ENCODE measurements at places on chromosomes 16 and 17. TPM values are rescaled to one million over a fixed set of nuclear protein-coding genes. Genes with fewer than 3 reads are reported as not detected.

The CCL7 gene
- 0.28 TPM for total RNA-seq

The SOST gene
- total RNA-seq, result not detected

The HOXB3 gene
- 6.3 TPM for total RNA-seq

The KRT20 gene
- total RNA-seq, result not detected

The ZNF469 gene
- total RNA-seq, result 1.4 TPM

The SLC5A10 gene
- total RNA-seq, result not detected

The SPATA32 gene
- under 0.01 TPM for total RNA-seq

The CCL22 gene
- not detected for total RNA-seq

The TBC1D3H gene
- total RNA-seq, result not detected

The NOS2 gene
- under 0.01 TPM for total RNA-seq

The TPSD1 gene
- total RNA-seq, result not detected

The CDH1 gene
- total RNA-seq, result not detected

- no peak overlapping the region for H3K4me3 ChIP-seq
- H3K36me3 ChIP-seq, result no peaks in the 10 kb centered on the region
- no peaks in the 10 kb centered on the region for H3K4me1 ChIP-seq
- H3K27ac ChIP-seq, result no peak overlapping the region
- DNase-seq, result no peak
- H3K27me3 ChIP-seq, result no peaks in the 10 kb centered on the region
Observed at GRCh38 chr16:62549875-62550274, 513.6 kb upstream of the CDH8 start.

DNA sequence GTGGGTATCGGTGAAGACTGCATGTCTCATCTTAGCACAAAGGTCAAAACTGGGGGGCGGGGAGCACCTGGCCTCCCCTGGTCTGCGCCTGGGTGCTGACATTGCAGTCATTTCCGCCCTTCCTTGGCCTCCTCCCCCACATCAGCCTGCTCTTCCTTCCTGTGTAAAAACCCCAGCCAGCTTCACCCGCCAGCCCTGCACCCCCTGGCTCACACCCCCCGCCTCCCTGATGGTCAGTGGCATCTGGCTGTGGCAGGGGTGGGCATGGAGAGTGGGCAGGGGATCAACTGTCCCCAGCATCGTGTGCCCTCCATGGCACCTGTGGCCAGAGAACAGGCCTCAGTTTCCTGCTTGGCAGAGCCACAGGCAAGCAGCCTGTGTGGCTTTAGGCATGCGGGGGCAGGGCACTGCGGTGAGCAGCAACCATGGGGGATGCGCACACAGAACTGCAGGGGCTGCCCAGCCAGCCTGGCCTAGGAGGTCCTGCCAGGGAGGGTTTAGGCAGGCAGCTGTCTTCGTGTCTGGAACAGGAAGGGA is 26.5 kb upstream of the LASP1NB start:
- H3K36me3 ChIP-seq, result peaks cover 68% of the 10 kb centered on the region
- no peaks in the 10 kb centered on the region for H3K27me3 ChIP-seq
- peaks cover 29% of the 10 kb centered on the region for H3K4me1 ChIP-seq
- no peak for DNase-seq
- no peak overlapping the region for H3K27ac ChIP-seq

- H3K27ac ChIP-seq, result no peak overlapping the region
- H3K4me1 ChIP-seq, result no peaks in the 10 kb centered on the region
- DNase-seq, result no peak
- no peak overlapping the region for H3K4me3 ChIP-seq
Observed at GRCh38 chr16:56401482-56401881, 23.9 kb downstream of the AMFR start.

- H3K4me3 ChIP-seq, result no peak overlapping the region
- peaks cover 24% of the 10 kb centered on the region for H3K4me1 ChIP-seq
- peaks cover 46% of the 10 kb centered on the region for H3K36me3 ChIP-seq
- no peaks in the 10 kb centered on the region for H3K27me3 ChIP-seq
- H3K27ac ChIP-seq, result peak overlapping the region; percentile 17
Observed at GRCh38 chr17:41773190-41773588, 13.3 kb downstream of the JUP start.

GRCh38 chr17:7219812-7220592 is at the start of the genes ACADVL and DLG4:
Gene ACADVL, plus strand, starts transcription at chr17:7219938. Its CDS starts 47 bp downstream, at chr17:7219985.
Gene DLG4, minus strand, starts transcription at chr17:7219836.
- peaks cover 39% of the 10 kb centered on the region for H3K36me3 ChIP-seq
- H3K4me3 ChIP-seq, result peak within 1 kb of the TSS; percentile 66
- H3K27me3 ChIP-seq, result no peaks in the 10 kb centered on the region
- H3K27ac ChIP-seq, result peak within 1 kb of the TSS; percentile 77

DNA sequence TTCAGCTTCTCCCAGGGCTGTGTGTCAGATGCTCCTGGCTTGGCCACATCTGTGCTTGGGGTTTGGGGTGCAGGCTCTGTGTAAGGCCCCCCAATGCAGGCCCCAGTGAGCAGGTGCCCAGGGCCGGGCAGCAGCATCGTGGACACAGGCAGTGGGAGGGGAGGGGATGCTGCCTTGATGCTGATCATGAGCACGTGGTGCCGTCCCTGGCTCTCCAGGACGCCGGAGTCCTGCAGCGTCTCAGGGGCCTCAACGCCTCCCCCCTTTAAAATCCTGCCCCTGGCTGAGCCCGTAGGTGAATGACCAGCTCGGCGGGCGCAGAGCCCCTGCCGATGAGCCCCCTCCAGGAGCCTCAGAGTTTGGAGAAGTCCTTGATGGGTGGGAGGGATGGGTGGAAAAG is 9.0 kb downstream of the METRNL start:
- peaks cover 56% of the 10 kb centered on the region for H3K36me3 ChIP-seq
- H3K4me1 ChIP-seq, result peaks cover 32% of the 10 kb centered on the region
- DNase-seq, result no peak
- H3K4me3 ChIP-seq, result no peak overlapping the region
- H3K27me3 ChIP-seq, result no peaks in the 10 kb centered on the region

GRCh38 chr16:15057681-15058417 is 2.0 kb upstream of the NTAN1 start:
- no peak overlapping the region for H3K4me3 ChIP-seq
- H3K4me1 ChIP-seq, result peaks cover 5% of the 10 kb centered on the region
- no peaks in the 10 kb centered on the region for H3K27me3 ChIP-seq
- H3K36me3 ChIP-seq, result peaks cover 24% of the 10 kb centered on the region
- DNase-seq, result no peak
- H3K27ac ChIP-seq, result no peak overlapping the region

- H3K4me3 ChIP-seq, result no peak overlapping the region
- H3K27ac ChIP-seq, result no peak overlapping the region
- no peak for DNase-seq
- no peaks in the 10 kb centered on the region for H3K36me3 ChIP-seq
- H3K4me1 ChIP-seq, result no peaks in the 10 kb centered on the region
Observed at GRCh38 chr16:60166111-60166510, 1432.0 kb upstream of the GOT2 start.

DNA sequence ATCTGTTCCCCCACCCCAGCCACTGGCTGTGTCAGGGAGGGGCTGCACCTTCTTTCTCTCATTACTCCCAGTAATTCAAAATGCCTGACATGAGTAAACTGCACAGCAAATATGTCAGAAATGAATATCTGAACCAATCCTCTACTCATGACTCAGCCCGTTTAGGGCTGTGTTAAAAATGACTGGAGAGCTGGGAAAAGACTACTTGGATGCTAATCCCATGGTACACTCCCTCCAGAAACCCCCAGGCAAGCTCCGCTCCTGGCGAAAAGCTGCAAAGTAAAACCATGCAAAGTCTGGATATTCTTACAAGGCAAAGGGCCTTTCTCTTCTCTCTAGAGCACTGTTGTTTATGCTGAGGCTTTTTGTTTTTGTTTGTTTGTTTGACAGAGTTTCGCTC is 448.1 kb upstream of the DYNLRB2 start:
- H3K36me3 ChIP-seq, result no peaks in the 10 kb centered on the region
- H3K27ac ChIP-seq, result no peak overlapping the region
- H3K4me3 ChIP-seq, result no peak overlapping the region
- DNase-seq, result no peak

DNA sequence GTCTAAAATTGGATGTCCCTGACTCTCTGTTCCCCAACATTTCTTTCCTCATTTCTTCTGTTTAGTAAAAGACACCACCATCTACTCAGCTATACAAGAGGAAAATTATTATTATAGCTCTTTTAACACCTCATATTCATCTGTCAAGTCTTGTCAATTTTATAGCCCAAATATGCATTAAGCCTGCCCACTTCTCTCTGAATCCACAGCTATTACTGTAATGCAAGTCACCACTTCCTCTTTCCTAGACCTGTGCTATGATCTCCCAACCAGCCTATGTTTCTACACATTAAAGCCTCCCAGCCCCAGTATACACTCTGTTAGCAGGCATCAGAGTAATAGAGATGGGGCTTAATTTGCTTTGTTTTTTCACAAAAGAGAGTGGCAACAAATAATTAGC is 252.9 kb downstream of the GRIN2A start:
- no peaks in the 10 kb centered on the region for H3K4me1 ChIP-seq
- H3K27ac ChIP-seq, result no peak overlapping the region
- H3K36me3 ChIP-seq, result no peaks in the 10 kb centered on the region
- no peak overlapping the region for H3K4me3 ChIP-seq
- no peaks in the 10 kb centered on the region for H3K27me3 ChIP-seq

GRCh38 chr16:74580833-74581232 is 26.1 kb downstream of the GLG1 start:
- no peak for DNase-seq
- H3K4me3 ChIP-seq, result no peak overlapping the region
- peaks cover 10% of the 10 kb centered on the region for H3K4me1 ChIP-seq
- no peaks in the 10 kb centered on the region for H3K27me3 ChIP-seq
- no peaks in the 10 kb centered on the region for H3K36me3 ChIP-seq
- H3K27ac ChIP-seq, result no peak overlapping the region

DNA sequence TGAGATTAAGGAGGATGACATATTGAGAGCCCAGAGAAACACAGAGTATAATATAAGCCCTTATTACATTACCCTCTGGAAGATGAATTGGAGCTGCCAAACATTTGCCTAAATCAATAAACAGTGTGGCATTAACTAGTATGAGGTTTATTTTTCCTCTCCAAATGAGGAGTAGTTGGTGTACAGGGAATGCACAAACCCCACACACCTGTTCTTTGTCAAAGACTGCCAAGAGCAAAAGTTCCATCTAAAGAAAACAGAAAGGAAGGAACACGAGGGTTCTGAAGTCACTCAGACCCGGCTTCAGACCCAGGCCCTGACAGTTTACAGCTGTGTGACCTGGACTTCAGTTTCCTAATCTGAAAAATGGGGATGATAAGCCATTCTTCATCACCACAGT is 138.1 kb downstream of the SHISA9 start:
- H3K4me1 ChIP-seq, result no peaks in the 10 kb centered on the region
- no peak for DNase-seq
- H3K36me3 ChIP-seq, result no peaks in the 10 kb centered on the region
- no peak overlapping the region for H3K4me3 ChIP-seq
- H3K27me3 ChIP-seq, result no peaks in the 10 kb centered on the region

DNA sequence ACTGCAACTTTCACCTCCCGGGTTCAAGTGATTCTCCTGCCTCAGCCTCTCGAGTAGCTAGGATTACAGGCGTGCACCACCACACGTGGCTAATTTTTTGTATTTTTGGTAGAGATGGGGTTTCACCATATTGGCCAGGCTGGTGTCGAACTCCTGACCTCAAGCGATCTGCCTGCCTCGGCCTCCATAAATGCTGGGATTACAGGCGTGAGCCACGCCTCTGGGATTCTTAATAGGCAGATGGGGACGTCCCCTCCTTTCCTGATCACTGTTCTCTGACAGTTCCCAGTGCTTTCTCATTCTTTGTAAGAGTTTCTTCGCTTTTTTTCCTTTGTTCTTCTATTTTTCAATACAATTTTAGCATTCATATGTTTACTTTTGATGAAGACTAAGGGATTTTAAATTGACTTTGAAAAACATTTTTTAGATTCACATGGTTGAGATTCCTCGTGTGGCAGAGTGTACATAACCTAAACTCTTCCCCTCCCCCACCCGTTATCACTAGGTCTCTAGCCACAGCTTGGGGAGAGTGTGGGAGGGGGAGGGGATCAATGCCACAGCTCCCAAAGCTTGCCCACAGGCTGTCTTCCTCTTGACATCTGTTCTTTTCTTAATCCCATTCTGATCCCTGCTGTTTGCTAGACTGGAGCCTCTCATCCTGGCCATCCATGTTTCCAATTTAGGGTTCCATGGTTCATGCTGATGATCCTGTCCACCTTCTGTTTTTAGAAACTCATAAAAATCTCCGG is 11.0 kb downstream of the ADORA2B start:
- H3K27ac ChIP-seq, result no peak overlapping the region
- H3K4me3 ChIP-seq, result no peak overlapping the region
- H3K27me3 ChIP-seq, result no peaks in the 10 kb centered on the region
- no peak for DNase-seq
- peaks cover 20% of the 10 kb centered on the region for H3K4me1 ChIP-seq
- H3K36me3 ChIP-seq, result no peaks in the 10 kb centered on the region

DNA sequence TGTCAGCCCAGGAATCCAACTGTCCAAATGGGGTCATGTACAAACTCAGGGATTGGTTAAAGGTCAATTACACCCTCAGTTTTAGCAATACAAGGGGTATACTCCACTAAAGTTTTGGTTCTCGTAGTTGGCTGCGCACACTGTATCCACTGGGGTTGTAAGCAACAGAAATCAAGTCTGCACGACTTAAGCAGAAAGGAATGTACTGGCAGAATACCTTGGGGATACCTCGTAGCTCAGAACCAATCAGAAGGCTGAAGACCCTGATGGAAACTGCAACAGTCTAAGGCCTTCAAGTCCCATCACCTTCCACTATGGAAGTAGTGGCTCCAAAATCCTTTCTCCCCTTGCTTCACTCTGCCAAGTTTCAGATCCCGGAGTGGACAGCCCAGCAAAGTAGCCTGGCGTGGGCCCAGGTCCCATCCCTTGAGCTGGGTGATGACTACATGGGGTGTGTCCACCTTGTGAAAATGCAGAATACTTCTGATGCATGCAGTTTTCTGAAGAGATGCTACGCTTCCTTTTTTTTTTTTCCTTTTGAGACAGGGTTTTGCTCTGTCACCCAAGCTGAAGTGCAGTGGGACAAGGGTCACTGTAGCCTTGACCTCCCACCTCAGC is 21.1 kb upstream of the RPH3AL start:
- peaks cover 2% of the 10 kb centered on the region for H3K4me1 ChIP-seq
- no peaks in the 10 kb centered on the region for H3K36me3 ChIP-seq
- H3K4me3 ChIP-seq, result no peak overlapping the region
- H3K27ac ChIP-seq, result no peak overlapping the region
